ENCODE measurements at places on chromosomes 6 and 20.
A peak's percentile ranks its signal among the peaks of the same experiment; 100 is the strongest.

- no peak for DNase-seq
Observed at GRCh38 chr6:127299522-127300240, 33.0 kb downstream of the RNF146 start.

DNA sequence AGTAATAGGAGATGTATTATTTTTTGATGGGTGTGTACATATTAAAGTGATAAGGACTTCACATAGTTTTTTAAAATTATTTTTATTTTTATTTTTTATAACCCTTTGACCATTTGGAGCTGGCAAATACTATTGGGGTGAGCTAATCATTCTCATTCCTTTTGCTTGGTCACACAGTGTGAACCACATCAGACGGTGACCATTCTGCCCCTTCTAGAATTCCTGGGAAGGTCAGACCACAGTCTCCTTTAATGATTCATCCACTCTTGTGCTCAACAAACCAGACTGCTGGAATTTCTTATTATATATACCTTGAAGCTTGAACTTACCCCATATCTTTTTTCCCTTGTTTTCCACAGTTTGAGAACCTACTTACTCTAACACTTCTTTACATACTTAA, 23.9 kb upstream of the PRL start:
- no peak for DNase-seq

DNA sequence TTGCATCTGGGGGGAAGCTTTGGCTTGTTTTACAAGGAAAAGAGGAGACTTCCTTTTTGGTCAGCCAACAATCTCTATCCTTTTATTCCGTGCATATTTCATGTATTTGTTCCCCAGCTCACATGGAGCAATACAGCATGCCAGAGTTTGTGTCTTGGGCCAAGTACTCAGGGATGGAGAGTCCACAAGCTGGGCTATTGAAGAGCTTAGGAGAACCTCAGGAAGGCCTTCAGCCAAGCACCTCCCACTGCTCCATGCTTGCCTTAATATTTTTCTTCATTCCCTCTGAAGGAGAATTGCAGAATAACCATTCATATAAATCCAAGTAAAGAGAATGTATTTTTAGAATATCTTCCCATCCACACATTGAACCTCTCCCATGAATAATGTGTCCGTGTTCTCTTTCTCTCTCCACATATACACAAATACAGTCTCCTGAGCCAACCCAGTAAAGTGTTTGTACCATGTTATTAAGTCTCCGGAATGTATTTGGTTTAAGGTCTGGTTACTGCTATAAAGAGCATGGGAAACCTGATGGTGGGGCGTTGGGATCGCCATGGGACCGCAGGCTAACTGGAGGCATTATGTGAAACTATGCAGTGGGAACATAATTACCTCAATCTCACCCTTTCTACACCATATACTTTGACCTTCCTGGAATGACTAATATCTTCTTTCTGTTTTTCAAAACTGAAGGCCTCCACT, 3.0 kb downstream of the LAMA4 start:
- peak; percentile 87 for DNase-seq

GRCh38 chr20:56720620-56721213, 91.6 kb downstream of the TFAP2C start:
- DNase-seq: no peak

DNA sequence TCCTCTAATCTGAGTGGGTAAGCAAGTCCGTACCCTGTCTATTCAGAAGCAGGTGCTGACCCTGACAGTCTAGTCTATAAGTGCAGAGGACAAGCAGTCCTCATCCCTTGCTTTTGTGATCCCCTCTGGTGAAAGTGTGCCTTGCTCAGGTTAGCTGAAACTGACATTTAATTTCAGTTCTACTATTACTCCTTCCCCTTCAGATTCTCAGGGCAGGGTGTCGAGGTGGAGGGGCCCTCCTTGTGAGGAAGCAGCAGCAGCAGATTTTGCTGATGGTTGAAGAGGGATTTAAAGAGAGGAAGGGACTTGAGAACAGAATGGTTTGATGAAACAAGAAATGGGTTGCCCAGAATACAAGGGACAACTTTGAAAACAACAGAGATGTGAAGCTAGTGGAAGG, 309.3 kb downstream of the CLIC5 start:
- no peak for DNase-seq

DNA sequence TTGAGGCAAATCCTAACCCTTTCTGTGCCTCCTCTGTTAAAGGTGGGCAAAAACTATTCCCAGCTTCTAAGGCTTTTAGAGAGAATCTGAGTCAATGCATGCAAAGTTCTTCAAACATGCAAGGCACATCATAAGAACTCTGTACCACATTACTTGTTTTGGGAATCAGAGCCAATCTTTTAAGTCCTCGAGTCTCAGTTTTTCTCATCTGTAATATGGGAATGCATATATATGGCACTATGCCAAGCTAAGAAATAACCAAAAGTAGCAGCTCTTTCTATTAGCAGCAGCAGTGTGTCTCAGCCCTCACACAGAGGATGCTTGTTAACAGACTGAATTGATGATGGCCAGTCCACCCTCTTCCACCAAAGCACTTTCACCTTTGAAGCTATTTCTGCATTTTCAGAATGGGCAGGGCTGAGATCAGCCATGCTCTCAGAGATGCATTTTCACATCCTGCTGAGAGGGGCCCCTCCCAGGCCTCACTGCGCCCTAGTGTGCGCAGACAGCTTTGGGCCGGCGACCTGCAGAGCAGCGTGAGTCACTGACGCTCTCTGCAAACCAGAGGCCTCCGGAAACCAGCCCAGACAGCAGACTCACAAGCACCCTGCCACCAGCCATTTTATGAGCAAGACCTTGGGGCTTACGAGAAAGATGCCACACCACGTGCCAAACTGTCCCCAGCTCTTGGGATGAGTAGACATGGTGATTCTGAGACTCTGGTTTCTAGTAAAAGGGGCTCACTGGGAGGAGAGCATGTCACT, 138.0 kb downstream of the NFATC2 start:
- no peak for DNase-seq

GRCh38 chr6:27809939-27810767, 102.0 kb downstream of the OR2B2 start:
- DNase-seq: peak; percentile 64

DNA sequence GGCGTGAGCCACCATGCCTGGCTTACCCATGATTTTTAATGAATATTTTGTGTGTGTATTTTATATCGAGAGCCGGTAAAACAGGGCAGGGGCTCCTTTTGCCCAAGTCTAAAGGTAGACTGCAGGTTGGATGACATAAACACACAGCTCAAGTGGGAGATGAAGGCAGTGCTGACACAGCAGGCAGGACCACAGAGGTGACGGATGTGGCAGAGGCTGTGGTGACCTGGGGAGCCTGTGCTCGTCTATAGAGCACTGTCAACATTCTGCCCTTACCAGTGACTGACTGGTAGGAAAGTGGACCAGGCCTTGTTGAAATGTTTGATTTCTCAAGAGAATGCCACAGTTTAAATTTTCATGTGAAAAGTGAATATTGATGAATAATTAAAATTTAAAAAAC, 137.5 kb downstream of the ZFP64 start:
- no peak for DNase-seq

DNA sequence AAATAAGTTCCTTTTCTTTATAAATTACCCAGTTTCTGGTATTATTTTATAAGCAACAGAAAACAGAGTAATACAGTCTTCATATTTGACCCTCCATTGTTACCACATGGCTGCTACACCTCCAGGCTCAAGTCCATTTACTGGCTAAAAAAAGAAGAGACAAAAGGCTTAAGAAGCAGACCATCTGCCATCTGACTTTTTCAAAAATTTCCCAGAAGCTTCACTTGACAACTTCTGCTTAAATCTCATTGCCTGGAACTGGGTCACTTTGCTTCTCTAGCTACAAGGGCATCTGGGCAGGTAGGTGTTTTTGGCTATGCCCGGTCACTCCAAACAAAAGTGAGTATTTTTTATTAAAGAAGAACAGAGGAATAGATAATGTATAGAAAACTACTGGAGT, 118.0 kb downstream of the GRM1 start:
- no peak for DNase-seq

DNA sequence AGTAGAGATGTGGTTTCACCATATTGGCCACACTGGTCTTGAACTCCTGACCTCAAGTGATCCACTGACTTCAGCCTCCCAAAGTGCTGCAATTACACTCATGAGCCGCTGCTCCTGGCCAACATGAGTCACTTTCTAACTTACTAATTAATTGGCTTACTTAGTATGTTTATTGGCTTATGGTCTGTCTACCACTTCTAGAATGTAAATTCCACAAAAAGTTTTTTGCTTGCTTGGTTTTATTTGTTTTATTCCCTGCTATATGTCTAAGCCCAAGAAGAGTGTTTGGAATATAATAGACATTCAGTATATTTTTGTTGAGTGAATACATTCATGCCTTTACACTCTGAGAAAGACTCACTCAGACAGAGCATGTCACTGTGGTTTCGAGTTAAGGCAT, 86.0 kb downstream of the SAMD3 start:
- no peak for DNase-seq

DNA sequence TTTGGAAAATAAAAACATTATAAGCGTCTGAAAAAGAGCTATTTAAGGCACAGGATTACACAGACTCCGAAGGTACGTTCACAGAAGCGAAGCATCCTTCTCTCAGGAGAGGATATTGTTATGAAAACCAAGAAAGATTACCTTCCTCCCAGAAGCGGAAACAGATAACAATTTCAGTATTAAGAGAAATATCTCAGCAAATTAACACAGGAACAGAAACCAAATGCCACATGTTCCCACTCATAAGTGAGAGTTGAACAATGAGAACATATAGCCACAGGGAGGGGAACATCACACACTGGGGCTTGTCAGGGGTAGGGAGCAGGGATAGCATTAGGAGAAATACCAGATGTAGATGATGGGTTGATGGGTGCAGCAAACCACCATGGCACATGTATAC, 109.7 kb downstream of the CDK19 start:
- DNase-seq: no peak

- no peak for DNase-seq
Observed at GRCh38 chr6:90156861-90157260, 139.8 kb downstream of the BACH2 start.

- DNase-seq: peak; percentile 88
Observed at GRCh38 chr20:62355516-62355877, 11.6 kb downstream of the LAMA5 start.

DNA sequence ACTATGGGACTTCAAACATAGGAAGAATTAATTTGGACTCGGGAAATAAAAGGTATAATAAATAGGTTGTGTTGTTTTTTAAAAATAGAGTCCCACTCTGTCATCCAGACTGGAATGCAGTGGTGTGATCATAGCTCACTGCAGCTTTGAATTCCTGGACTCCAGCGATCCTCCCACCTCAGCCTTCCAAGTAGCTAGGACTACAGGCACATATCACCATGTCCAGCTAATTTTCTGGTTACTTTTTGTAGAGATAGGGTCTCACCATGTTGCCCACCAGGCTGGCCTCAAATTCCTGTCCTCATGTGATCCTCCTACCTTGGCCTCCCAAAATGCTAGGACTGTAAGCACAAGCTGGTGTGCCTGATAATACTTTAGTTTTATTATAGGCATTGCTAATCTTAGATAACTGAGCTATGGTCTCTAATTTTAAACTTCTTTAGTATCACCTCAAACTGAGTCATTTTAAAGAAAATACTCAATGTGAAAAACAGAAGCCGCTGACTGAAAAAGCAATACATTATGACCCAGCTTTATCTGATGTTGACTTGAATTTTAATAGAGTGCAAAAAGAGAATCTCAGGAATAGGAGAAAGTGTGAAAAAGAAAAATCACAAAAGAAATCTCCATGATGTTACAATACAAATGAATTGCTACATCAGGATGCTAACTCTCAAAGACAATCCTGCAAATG, 251.0 kb downstream of the RNGTT start:
- DNase-seq: no peak

GRCh38 chr6:89888871-89889270, 5.4 kb upstream of the GJA10 start:
- no peak for DNase-seq

DNA sequence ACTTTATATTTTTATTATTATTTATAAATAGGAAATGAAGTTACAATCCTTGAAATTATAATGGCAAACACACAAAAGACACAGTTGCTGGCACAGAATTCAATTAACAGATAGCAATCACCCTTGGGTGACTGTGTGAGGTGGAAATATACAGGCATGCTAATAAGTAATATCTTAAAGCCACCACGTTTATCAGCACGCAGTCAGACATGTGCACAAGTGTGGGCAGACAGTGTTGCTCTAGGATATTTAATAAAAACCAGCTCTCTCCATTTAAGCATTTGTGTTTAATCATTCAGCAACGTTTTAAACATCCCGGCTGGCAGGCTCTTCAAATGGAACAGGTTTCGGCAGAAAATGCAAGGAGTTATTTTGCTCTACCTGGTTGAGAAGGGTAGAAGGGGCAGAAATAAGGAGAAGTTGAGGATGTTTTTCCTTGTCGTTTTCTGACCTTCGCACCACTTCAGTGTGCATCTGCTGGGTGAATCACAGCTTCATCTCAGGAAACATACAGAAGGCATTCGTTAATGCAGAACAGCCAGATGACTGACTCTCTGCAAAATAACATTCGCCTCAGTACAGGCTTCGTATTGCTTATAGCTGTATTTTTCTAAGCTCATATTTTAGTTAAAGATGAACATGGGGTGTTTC, 585.1 kb downstream of the QKI start:
- no peak for DNase-seq

DNA sequence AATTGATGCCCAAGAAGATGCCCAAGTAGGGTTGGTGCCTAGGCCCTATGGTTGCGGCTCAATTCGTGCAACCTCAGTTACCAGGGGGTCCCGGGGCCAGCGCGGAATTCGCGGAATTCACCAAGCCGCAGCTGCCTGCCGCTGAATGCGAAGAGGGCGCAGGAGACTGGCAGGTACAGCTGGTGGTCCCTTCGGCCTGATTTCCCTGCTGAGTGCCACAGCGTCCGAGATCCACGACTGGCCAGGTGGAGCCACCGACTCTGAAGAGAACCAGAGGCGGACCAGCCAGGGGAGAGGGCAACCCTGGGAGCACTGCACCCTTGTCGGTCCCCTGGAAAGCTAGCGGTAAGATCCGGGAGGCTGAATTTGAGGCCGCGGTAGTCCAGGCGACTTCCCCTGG, 6.8 kb upstream of the TFAP2D start:
- no peak for DNase-seq

GRCh38 chr20:61760321-61760720, 305.4 kb downstream of the TAF4 start:
- DNase-seq: peak; percentile 55

DNA sequence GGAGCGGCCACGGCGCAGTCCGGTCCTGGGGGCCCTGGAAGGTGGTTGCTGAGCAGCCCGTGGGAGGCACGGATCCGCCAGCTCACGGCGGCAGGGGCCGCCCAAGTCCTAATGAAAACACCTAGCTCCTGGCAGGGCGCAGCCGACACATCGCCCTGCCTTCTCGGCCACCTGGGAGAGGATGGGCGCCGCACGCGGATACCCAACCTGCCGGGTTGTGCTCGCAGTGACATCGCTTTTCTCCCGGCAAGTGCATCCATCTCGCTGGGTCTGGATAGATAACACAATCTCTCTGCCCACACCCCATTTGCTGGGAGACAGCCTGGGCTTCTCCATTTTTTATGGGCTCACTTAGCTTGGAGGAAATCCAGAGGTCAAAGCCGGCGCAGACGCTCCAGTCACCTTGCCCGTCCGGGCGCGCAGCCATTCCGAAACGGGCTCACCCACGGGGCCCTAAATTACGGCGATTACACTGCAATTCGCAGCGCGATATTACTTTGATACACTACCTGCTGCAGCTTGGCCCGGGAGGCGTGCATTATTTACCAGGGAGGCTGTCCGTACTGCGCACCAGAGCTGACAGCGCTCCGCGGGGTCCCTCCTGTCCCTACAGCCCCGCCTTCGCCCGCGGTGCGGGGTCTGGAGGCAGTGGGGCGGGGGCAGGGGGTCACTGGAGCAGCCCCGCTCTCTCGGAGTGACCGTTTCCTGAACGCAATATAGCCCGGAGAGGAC, 36.2 kb upstream of the CCDC167 start:
- no peak for DNase-seq

GRCh38 chr6:20868397-20869096, 334.3 kb downstream of the CDKAL1 start:
- no peak for DNase-seq

Measured in tibial artery (tissue), 4 donors.